Suppressor macrophage (primary cell): ENCODE measurements at places on chromosomes 3 and 15.

- no peak for DNase-seq
Observed at GRCh38 chr15:51313074-51313393, 25.4 kb downstream of the CYP19A1 start.

DNA sequence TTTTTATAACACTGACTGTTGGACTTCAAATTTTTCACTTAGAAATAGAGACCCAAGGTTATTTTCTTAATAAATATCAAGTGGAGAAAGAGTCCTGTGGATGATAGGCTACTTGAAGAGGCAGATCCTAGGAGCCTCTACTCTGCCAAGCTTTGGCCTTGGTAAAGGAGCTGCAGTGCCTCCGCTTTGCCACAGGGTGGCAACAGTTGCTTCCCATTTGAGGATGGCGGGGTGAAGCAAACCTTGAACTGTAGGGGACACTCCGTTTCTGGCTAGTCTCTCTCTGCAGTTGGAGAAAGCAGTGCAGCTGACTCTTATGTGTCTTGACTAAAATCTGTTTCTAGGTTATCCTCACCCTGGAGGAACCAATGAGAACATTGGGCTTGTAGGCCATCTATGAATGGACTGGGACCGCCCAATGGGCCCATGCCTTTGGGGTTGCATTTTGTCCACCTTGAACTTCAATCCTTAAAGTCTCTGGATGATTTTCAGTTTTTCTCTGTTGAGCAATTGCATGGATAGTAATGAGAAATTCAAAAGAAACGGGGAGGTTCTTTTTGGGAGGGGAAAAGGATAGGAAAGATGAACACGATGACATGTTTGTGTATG, 9.8 kb downstream of the SCG5 start:
- peak; percentile 76 for DNase-seq

DNA sequence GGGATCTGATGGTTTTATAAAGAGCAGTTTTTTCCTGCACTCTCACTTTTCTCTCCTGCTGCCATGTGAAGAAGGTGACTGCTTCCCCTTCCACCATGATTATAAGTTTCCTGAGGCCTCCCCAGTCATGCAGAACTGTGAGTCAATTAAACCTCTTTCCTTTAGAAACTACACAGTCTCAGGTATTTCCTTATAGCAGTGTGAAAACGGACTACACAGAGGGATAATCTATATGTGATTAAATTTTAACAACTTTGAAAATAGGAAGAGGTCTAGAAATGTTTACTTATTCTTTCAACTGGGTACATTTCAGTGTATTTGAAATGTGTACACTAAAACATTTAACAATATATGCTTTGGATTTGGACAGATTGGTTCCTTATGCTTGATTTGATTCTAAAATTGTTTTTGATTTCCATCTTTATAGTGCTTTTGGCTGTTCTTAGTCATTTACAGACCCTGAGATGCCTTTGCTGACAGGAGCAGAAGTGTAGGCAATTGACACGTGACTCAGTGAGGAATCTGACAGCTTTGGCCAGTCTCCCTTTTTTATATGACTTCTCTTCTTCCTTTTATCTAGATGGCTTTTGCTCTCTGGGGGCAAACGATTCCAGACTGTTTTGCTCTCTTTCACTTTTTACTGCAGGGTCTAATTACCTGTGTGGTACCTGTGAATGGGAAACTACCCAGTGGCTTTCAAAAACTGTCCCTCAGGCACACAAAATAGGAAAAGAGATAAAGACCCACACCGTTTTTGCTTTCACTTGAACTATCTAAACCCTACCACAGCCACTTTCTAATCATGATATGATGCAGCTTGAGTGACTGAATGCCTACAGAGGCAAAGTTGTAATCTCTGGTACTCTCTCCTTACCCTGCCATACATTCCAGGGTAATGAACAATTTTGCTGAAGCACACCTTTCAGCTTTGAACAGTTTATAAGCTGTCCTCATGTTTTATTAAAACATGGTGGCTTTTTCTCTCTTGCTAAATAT, 422.6 kb downstream of the ROBO1 start:
- no peak for DNase-seq

GRCh38 chr3:60696428-60697125, 554.7 kb downstream of the FHIT start:
- DNase-seq: no peak

GRCh38 chr15:80736560-80736959, 41.5 kb downstream of the ABHD17C start:
- no peak for DNase-seq

DNA sequence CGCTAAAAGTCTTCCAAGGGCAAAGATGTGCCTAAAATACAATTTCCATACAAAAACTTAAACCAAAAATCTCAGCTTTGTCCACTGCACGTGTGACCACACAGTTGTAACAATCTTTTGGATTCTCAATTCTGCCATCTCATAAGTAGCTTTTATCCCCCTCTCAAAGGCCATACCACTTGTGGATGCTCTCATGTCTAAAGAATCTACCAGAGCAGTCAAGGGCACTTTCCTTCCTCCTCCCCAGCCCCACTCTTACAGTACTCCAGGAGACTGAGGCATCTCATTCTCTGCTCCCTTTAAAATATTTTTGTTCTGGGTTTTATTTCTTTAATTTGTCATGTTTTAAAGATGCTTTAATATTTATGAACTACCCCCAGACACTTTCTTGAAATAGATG, 102.3 kb upstream of the PFN2 start:
- DNase-seq: no peak

- no peak for DNase-seq
Observed at GRCh38 chr15:74234598-74234875, 1.6 kb upstream of the CCDC33 start.

DNA sequence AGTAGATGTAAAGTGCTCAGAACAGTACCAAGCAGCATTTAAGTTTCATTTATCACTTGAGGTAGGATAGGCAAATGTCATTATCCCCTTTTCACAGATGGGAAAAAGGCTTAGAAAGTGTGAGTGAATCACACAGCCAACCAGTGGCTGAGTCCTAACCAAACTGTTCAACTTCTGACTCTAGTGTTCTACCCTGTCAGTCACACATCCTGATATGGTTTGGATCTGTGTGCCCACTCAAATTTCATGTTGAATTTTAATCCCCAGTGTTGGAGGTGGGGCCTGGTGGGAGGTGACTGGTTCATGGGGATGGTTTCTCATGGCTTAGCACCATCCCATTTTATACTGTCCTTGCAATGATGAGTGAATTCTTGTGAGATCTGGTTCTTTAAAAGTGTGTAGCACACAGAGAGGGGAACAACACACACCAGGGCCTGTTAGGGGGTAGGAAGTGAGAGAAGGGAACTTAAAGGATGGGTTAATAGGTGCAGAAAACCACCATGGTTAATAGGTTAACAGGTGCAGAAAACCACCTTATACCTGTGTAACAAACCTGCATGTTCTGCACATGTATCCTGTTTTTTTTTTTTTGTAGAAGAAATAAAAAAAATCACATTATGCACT, 304.7 kb downstream of the SUCLG2 start:
- peak; percentile 13 for DNase-seq

DNA sequence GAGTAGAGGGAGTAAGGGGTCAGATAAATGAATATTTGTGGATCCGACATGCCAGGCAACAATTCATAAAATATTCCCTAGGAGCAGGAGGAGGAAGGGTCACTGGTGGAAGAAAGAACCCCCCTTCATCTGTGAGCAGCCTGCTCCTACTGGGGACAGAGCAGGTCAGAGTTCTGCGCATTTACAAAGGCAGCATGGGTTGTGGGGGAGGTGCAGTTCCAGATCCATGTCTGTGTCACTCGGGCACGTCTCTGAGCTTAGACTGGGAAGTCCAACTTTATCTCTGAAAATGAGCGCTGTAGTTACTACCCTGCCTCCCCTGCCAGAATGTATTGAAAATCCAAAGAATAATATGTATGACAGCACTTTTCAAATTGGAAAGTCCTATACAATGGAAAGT, 115.2 kb downstream of the GABRG3 start:
- DNase-seq: no peak

- DNase-seq: no peak
Observed at GRCh38 chr15:88100181-88100580, 156.4 kb downstream of the NTRK3 start.

GRCh38 chr3:177131927-177132636, 65.2 kb downstream of the TBL1XR1 start:
- DNase-seq: no peak

DNA sequence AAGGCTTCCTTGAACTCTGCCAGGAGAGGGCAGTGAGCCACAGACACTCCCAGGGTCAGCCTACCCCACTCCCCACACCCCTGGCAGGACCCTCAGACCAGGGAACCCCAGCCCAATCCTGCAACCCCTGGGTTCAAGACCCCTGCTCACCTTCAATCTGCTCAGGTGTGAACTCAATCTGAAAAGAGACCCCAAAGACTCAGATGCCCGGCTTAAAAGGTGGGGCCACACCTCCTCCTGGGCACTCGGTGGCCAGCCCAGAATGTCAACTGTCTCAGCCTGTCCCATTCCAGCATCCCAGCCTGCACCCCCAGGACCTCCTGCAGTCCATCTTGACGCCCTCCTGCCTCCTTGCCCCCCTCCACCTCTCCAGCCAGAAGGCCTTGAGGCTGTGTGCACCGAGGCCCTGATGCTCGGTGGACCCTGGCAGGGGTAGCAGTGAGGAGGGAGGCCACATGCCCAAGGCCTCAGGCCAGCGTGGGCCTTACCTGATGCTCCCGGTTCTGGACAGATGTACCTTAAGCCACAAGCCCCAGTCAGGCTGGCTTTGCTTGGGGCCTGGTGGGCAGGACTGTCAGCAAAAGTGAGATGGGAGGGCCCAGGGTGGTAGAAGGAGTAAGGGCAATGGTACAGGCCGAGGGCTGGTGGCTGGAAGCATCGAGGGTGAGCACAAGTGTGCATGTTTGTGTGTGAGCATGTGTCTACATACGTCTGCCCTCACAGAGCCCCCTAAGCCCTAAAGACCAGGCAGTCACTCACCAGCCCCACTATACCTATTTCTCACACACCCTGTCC, 2.2 kb downstream of the MYL3 start:
- DNase-seq: no peak

DNA sequence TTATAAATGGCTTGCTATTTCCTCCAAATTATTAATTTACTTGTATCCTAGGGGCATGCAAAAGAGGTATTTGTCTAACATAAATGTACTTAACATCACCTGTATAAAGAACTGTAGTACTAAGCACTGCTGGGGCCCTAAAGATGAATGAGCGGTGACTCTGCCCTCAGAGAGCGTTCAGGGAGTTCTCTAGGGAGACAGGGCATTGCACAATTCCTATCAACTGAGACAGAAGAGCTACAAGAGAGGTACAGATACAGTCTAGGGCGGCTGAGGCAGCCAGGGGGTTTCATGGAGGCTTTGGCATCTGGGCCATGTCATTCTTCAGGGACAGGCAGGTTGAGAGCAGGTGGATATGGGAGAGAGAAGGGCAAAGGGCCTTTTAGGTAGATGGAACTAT, 39.9 kb upstream of the PARL start:
- DNase-seq: no peak

DNA sequence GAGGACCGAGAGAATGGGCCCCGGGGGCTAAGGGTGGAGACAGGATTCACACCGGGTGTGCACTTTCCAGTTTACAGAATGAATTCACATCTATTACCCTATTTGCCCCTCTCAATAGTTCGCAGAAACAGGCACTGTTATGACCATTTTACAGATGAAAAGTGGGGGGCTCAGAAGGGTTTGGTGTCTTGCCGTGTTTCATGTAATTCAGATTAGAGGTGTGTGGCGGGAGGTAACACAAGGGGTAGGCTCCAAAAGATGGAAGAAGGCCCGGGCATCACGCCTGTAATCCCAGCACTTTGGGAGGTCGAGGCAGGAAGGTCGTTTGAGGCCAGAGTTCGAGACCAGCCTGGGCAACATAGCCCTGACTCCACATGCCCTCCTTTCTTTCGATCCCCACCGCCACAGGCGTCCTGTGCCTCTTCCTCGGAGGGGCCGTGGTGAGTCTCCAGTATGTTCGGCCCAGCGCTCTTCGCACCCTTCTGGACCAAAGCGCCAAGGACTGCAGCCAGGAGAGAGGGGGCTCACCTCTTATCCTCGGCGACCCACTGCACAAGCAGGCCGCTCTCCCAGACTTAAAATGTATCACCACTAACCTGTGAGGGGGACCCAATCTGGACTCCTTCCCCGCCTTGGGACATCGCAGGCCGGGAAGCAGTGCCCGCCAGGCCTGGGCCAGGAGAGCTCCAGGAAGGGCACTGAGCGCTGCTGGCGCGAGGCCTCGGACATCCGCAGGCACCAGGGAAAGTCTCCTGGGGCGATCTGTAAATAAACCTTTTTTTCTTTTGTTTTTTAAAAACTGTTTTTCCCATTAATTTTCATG, 3.4 kb downstream of the DUOXA2 start:
- DNase-seq: no peak
